Occipital lobe (tissue), 3 donors: ENCODE measurements at places on chromosomes 5 and 9. TPM values are rescaled to one million over a fixed set of nuclear protein-coding genes. Genes with fewer than 3 reads are reported as not detected.

Gene WDR38
- total RNA-seq, result not detected

Gene NR5A1
- under 0.01 TPM for total RNA-seq

Gene ADAMTS13
- total RNA-seq, result 2.2 TPM

Gene HTR1A
- total RNA-seq, result 18.2 TPM

Gene EDIL3
- total RNA-seq, result 78.0 TPM

Gene PDCD1LG2
- 0.62 TPM for total RNA-seq

Gene PCDHGA7
- total RNA-seq, result 8.4 TPM

Gene TMOD1
- total RNA-seq, result 22.8 TPM

Gene UNC5A
- total RNA-seq, result 8.3 TPM

Gene ENTPD2
- total RNA-seq, result 0.16 TPM

Gene IFNB1
- not detected for total RNA-seq

Gene BTNL8
- total RNA-seq, result not detected

Gene HCN1
- total RNA-seq, result 33.8 TPM

Gene IL33
- total RNA-seq, result 20.7 TPM

Gene CTXN3
- 1.1 TPM for total RNA-seq

Gene MGAT1
- 28.7 TPM for total RNA-seq

Gene FOXE1
- not detected for total RNA-seq

Gene CAMK4
- total RNA-seq, result 130 TPM

Gene ANKRD31
- 0.94 TPM for total RNA-seq

Gene CATSPER3
- 1.2 TPM for total RNA-seq

Gene SLC45A2
- 0.16 TPM for total RNA-seq

Gene MYOT
- total RNA-seq, result 0.31 TPM

Gene POU5F2
- 6.9 TPM for total RNA-seq

Gene GARIN3
- not detected for total RNA-seq

Gene CLIC3
- 0.31 TPM for total RNA-seq

Gene CEL
- not detected for total RNA-seq

Gene PCDHGA10
- 12.0 TPM for total RNA-seq

Gene GMCL2
- total RNA-seq, result not detected

Gene TLR4
- 10.8 TPM for total RNA-seq

Gene FTMT
- total RNA-seq, result not detected

Gene TEK
- total RNA-seq, result 8.0 TPM

Gene CDH9
- total RNA-seq, result 34.2 TPM

Gene TICAM2
- 0.94 TPM for total RNA-seq

Gene FOXD4L4
- 0.78 TPM for total RNA-seq

Gene PGM5
- 5.6 TPM for total RNA-seq

Gene IL5
- total RNA-seq, result not detected

Gene SLC36A3
- not detected for total RNA-seq

Gene SLC6A3
- not detected for total RNA-seq

Gene EPB41L4B
- 3.7 TPM for total RNA-seq

Gene ZBED3
- 2.2 TPM for total RNA-seq

Gene SLC25A48
- 0.62 TPM for total RNA-seq

Gene COL5A1
- 4.5 TPM for total RNA-seq

Gene MCTP1
- total RNA-seq, result 147 TPM

Gene TRAF1
- 2.5 TPM for total RNA-seq

Gene TRIM52
- 10.8 TPM for total RNA-seq

Gene MRPS27
- 69.4 TPM for total RNA-seq
